ENCODE measurements at places on chromosomes 5 and 9. TPM values are rescaled to one million over a fixed set of nuclear protein-coding genes. Genes with fewer than 3 reads are reported as not detected.

GRCh38 chr5:36944607-36945225, 68.1 kb downstream of the NIPBL start:
- DNase-seq = no peak

DNA sequence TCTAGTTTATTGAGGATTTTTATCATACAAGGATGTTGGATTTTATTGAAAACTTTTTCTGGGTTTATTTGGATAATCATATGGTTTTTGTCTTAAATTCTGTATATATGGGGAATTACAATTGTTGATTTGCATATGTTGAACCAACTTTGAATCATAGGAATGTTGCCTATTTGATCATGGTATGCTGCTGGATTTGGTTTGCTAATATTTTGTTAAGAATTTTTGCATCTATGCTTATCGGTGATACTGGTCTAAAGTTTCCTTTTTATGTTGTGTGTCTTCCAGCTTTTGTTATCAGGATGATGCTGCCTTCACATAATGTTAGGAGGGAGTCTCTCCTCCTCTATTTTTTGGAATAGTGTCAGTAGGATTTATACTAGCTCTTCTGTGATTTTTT, 745.0 kb downstream of the PRELID2 start:
- no peak for DNase-seq

DNA sequence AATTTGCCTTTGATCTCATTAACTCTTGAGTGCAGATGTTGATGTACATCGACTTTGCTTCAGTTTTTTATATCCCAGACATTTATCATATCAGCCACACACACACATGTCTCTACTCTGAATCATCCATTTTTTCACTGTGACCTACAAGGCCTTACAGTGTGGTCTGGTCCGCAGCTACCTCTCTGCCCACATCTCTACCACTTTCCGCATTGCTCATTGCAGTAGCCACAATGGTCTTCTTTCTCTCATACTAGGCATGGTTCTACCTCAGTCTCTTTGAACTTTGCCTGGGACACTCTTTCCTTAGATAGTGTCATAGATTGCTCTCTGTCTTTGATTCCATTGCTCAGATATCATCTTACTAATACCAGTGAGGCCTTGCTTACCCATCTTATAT, 87.9 kb upstream of the FSD1L start:
- no peak for DNase-seq

GRCh38 chr5:127290019-127290945, at the start of gene MEGF10:
Gene MEGF10, plus strand, starts transcription at chr5:127290796. Its CDS starts 40,513 bp downstream, at chr5:127331309.
- DNase-seq = no peak

DNA sequence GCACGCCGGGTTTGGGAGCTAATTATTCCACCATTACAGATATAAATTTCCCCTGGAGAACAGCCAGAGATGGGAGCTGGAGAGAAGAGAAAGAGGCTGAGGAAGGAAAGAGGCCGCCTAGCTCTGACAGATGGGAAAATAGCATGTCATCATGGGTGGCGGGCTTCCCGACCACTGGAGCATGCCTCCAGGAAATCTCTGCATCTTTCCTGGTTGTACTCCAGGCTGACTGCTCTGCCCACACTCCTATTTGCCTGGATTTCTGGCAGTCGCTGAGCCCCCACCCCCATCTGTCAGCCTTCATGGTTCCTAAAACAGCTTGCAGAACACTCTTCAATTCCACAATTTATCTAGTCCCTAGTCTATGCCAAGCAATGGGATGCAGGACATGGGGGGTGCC, 14.3 kb upstream of the GABRP start:
- DNase-seq = no peak

- DNase-seq = no peak
Measured at GRCh38 chr5:141558150-141558549, 60.6 kb downstream of the DIAPH1 start.

DNA sequence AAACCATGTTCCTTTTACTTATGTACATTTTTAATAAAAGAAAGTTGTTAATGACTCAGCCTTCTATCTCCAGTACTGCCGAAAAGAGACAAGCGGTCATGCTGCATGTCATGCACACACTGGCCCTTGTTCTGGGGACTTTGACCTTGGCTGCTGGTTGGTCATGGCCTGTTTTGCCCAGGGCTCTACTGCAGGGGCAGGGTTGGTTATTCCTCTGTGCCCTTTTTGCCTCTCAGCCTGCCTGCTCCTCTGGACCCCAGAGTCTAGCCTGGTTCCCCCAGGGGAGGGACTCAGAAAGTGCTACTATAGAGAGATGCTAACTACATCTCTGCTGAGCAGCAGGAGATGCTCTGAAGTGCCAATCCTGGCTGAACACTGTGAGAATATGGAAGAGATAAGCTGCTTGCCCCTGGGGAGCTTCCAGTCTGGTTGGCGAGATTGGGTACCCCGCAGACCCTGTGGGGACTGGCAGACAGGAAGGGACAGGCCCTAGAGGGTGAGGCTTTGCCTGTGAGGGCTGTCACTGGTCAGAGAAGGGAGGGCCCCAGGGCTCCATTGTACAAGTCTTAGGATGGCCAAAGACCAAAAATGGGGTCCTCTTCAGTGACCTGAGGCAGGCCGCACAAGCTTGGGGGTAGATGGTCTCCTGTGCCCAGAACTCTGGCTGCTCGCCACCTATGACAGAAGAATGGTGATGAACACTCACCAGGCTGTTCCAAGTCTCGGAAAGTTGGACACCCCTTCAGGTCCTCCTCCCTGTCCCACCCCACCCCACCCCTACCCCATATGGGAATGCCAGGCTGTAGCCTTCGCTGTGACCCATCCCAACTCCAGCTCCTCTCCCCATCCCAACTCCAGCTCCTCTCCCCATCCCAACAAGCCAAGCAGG, 14.3 kb downstream of the IRF1 start:
- no peak for DNase-seq

GRCh38 chr5:79513308-79513703, 628 bp downstream of the HOMER1 start:
- DNase-seq = peak; percentile 23

GRCh38 chr9:114124666-114125475, 25.8 kb upstream of the KIF12 start:
- DNase-seq = no peak

WDR38 gene
- total RNA-seq = 0.36 TPM

HOMER1 gene
- total RNA-seq = 3.1 TPM

NCS1 gene
- total RNA-seq = 3.5 TPM

TEX53 gene
- total RNA-seq = not detected

NSD1 gene
- 32.3 TPM for total RNA-seq

PRUNE2 gene
- 10.9 TPM for total RNA-seq

TMEM267 gene
- total RNA-seq = 9.5 TPM

ANKRD34B gene
- not detected for total RNA-seq

KIF12 gene
- total RNA-seq = not detected

C9orf50 gene
- not detected for total RNA-seq

CDHR2 gene
- not detected for total RNA-seq

IQGAP2 gene
- total RNA-seq = 22.6 TPM
